ENCODE measurements at places on chromosomes 4 and X.
A peak's percentile ranks its signal among the peaks of the same experiment; 100 is the strongest.

- DNase-seq: no peak
Observed at GRCh38 chr4:139241086-139241783, 38.8 kb downstream of the MGARP start.

GRCh38 chr4:127975121-127975770, 10.0 kb downstream of the ABHD18 start:
- DNase-seq: no peak

DNA sequence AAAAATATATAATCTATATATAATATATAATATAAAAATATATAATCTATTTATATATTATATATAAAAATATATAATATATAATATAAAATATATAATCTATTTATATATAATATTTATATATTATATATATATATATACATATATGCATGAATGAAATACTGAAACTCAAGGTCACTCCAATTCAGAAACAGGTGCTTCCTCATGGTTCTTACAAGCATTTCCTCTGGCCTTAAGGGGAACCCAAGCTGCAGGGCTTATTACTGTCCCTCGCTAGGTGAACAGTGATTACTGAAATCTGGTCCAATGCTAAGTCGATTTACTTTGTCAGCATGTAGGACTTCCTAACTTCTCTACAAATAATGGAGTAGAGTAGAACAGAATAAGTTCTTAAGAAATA, 174.3 kb downstream of the GPM6A start:
- DNase-seq: no peak

GRCh38 chr4:110046588-110047049, 133.9 kb downstream of the EGF start:
- DNase-seq: peak; percentile 12

GRCh38 chrX:106249706-106250379, 81.7 kb downstream of the PWWP3B start:
- no peak for DNase-seq

DNA sequence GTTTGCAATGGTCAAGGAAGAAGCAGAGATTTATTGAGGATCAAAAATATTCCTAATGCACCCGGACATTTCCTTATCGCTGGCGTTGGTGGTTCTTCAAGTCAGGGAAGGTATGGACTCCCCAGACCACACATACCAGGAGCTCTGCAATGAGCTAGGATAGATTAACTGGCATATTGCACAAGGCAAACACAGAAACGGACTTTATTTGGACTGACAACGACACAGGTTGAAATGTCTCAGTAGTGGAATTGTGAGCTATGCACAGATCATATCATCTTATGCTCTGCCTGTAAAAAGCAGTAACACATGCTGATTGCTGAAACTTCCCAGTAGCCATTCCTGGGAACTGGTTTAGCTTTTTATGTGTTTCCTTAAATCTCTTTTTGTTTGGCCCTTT, 1.7 kb downstream of the TSPAN7 start:
- DNase-seq: no peak

DNA sequence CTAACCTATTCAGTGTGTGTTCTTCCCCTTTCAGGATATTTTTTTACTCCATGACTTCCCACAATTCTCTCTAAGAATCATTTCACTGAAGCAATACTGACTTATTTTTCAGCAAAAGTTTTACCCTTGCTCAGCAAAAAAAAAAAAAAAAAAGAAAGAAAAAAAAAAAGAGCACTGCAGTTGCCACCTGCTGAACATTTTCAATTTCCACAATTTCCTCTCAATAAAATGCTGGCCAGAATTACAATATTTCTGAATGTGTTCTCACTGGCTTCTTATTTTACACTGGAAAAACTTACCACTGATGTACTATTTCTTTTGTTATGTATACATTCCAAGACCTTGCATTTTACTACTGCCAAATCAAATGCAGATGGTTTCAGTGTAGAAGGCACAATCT, 210.4 kb downstream of the PAPSS1 start:
- DNase-seq: no peak

- DNase-seq: no peak
Observed at GRCh38 chr4:8664031-8664805, 71.7 kb downstream of the CPZ start.

DNA sequence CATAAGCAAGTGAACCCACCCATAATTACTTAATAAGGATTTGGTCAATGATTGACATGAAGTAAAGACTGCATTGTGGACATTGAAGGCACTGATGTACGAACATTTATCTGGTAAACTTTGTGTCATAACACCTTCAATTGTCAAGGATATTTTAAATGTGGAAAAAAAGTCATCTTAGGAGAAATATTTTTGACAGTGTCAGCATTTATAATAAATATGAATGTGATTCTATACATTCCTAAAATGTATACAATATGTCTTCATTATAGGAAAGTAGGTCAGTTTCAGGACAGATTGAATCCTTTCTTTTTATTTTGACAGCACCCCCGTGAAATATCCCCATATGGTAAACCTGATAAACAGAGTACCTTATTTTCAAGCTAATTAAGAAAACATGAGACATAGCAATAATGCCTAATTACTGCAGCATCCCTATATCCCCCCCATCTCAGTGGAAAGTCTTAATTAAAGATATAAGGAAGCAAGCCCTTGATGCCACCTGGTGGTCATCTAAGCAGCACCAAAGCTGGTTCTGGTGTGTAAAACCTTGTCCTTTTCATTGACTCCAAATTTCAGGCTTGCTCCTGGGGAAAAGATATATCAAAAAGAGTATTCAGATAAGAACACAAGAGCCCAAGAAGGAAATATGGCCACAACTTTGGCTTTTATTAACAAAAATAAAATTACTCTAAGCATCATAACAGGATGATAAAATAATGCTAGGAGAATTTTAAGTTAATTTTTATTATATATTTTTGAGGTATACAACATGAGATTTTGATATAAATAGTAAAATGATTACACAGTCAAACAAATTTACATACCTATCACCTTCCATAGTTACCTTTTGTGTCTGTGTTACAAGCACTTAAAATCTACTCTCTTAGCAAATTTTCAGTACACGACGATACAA, 379.7 kb downstream of the TLL1 start:
- DNase-seq: peak; percentile 4

- DNase-seq: no peak
Observed at GRCh38 chrX:118519411-118520215, 24.0 kb downstream of the DOCK11 start.

GRCh38 chr4:78721747-78722146, 54.4 kb upstream of the BMP2K start:
- DNase-seq: no peak

- no peak for DNase-seq
Observed at GRCh38 chrX:86104526-86104925, 43.7 kb upstream of the DACH2 start.

- DNase-seq: peak; percentile 15
Observed at GRCh38 chr4:16289897-16290554, 63.8 kb upstream of the TAPT1 start.

DNA sequence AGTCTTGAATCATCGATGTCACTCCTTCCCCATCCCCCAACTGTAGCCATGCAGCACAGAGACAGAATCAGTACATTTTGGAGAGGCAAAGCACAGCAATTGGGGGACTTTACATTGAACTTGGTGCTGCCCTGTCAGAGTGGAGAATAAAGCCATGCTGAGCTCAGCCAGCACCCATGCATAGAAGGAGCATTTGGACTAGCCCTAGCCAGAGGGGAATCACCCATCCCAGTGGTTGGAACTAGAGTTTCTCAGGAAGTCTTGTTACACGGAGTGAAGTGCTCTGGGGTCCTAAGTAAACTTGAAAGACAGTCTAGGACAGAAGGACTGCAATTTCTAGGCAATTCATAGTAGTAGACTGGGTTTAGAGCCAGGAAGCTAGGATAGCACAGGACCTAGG, 49.6 kb downstream of the STPG2 start:
- no peak for DNase-seq

- no peak for DNase-seq
Observed at GRCh38 chr4:106039796-106040195, 144.5 kb downstream of the NPNT start.

DNA sequence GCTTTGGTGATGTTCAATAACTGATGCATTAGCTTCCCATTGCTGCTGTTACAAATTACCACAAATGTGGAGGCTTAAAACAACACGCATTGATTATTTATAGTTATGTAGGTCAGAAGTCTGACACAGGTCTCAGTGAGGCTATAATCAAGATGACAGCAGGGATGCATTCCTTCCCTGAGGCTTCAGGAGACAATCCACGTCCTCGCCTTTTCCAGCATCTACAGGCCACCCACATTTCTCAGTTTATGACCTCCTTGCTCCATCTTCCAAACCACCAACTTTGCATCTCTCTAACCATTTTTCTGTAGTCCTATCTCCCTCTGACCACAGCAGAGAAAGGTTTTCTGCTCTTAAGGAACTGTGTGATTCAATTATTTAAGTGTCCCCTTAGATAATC, 92.5 kb downstream of the GASK1B start:
- no peak for DNase-seq

DNA sequence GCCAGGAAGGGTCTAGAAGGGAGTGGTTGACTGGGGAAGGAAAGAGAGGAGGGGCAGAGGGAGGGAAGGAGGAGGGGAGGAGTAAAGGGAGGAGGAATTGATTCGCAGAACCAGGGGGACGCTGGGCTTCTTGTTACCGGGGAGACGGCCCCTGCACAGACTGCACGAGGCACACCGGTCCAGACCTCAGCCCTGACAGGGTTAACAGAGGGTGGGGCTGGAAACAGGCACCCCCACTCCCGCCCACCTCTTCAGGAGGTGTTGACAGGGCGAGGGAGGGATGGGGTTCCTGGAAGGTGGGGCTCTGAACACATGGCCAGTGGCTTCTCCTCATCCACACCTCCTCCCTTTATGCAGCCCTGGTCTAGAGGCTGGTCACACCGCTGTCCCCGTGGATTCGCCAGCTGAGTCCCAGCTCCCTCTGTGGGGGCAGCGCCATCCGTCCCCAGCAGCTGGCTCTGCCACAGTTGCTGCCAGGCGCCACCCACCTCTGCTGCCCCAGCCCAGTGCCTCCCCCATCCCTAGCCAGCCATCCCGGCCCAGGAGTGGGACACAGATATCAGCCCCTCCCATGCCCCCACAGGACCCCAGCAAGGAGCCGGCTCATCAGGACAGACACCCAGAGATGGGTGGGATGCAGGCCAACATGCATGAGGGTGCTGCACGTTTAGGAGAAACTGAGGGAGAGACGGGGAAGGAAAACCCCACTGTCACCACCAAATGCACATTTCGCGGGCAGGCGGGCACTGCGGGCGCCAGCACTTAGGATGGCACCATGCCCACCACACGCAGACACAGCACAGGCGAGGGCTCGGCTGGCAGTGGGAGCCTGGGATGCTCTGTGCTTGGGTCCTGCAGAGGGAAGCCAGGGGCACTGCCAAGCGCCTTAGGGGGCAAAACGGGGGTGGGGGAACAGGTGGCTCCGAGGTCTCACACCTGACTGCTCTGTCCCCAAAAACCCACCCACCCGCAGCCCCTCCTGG, 87.6 kb downstream of the ABLIM2 start:
- DNase-seq: no peak

DNA sequence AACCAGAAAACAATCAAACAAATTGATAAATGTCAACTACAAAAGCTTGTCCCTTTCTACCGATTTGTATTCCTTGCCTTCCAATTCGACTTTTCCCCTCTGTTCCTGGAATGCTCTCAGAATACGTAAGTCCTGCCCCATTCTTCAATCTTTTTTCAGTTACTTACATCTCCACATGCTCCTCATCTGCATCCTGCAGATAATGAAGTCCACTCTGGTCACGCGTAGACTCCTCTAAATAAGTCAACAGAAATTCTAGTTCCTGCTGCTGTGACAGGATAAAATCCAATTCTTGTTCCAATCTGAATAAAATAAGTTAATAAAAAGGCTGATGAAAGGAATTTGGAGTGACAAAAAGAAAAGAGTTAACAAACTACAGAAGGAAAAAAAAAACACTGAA, 34.4 kb upstream of the RBM41 start:
- DNase-seq: no peak

- DNase-seq: peak; percentile 67
Observed at GRCh38 chr4:96736352-96736889, 896.5 kb downstream of the PDHA2 start.

- no peak for DNase-seq
Observed at GRCh38 chr4:114924311-114924710, 189.1 kb downstream of the NDST4 start.

GRCh38 chr4:48375651-48376304, 34.4 kb downstream of the SLAIN2 start:
- DNase-seq: peak; percentile 5

GRCh38 chr4:153486281-153487151, 20.4 kb downstream of the TMEM131L start:
- peak; percentile 77 for DNase-seq
